ENCODE measurements at places on chromosomes 5 and 9. TPM values are rescaled to one million over a fixed set of nuclear protein-coding genes. Genes with fewer than 3 reads are reported as not detected.

GRCh38 chr5:145178641-145179523, 656.3 kb downstream of the PRELID2 start:
- DNase-seq: no peak

The GARIN3 gene
- polyA plus RNA-seq: not detected

GRCh38 chr5:470961-471749, 28.2 kb downstream of the EXOC3 start:
- DNase-seq: no peak

DNA sequence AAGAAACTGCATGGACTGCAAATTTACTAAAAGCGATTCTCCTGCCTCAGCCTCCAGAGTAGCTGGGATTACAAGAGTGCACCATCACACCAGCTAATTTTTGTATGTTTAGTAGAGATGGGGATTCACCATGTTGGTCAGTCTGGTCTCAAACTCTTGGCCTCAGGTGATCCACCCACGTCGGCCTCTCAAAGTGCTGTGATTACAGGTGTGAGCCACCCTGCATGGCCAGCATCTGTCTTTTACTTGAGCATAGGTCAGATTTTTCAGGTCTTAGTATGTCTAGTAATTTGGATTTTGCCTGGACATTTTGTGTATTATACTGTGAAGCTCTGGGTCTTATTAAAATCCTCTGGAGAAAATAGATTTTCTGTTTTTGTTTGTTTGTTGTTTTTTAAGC, 277.8 kb upstream of the VLDLR start:
- DNase-seq: no peak

The TAF9 gene
- 145 TPM for polyA plus RNA-seq

DNA sequence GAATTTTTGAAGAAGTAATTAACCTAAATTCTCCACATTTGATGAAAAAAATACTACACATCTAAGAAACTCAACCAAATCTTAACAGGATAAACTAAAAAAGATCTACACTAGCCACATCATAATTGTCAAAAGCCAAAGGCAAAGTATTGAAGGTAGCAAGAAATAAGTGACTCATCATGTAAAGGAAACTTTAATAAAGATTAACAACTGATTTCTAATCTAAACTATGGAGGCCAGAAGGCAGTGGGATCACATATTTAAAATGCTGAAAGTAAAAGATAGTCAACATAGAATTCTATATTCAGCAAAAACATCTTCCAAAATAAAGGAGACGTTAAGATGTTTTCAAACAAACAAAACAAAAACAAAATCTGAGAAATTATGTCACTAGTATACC, 2002.9 kb downstream of the MAT2B start:
- no peak for DNase-seq

DNA sequence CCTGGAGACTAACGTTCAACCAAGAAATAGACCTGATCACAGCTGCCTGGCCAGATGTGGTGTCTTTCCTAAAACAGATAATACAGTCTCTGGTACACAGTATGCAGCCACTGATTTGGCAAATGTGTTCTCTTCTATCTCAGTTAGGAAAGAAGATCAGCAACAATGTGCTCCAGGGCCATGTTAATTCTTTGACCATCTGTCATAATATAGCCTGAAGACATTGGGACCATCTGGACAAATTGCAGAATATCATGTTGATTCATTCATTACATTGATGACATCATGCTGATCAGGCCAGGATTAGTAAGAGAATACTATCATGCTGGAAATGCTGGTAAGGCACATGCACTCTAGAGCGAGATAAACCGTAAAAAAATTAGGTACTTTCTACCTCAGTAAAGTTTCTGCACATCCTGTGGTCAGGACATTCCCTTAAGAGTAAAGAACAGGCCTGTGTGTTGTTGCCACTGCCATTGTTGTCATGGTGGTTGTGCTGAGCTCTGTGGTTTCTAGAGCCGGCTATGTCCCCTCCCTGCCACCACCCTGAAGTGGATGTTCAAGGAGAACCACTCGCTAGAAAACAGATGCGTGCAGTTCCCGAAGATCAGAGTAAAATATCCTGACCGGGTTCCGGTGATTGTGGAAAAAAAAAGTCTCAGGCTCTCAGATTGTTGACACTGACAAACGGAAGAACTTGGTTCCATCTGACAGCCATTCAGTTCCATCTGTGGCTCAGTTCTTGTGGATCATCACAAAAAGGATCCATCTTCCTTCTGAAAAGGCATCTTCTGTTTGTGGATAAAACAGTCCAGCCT, 6.4 kb upstream of the JMY start:
- DNase-seq: peak; percentile 15

DNA sequence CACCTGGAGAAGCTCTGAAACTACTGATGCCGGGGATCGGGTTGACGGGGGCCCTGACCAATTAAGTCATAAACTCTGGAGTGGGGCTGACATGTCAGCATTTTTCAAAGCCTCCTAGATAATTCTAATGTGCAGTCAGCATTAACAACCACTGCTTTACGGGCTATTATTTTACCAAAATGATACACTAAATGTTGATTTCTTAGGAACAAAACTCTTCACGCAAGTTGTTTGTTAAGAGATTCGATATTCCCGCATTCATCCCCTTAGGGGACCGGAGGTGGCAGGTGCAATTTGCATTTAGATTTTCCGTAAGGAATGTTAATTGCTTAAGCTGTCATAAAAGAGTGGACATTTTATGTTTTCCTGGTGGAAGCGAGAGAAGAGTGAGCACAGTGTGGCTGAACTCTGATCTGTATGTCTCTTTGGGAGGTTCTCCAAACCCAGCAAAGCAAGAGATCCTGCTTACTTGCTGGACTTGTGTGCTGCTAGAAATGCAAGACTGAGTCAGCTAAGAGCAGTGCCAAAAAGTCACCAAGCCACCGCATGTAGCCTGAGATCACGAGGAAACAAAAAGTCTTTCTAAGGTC, 77.6 kb downstream of the UGCG start:
- no peak for DNase-seq

- DNase-seq: no peak
Measured at GRCh38 chr5:39580702-39581453, 156.1 kb upstream of the DAB2 start.

GRCh38 chr5:138229387-138229786, 16.3 kb upstream of the CDC23 start:
- DNase-seq: no peak

DNA sequence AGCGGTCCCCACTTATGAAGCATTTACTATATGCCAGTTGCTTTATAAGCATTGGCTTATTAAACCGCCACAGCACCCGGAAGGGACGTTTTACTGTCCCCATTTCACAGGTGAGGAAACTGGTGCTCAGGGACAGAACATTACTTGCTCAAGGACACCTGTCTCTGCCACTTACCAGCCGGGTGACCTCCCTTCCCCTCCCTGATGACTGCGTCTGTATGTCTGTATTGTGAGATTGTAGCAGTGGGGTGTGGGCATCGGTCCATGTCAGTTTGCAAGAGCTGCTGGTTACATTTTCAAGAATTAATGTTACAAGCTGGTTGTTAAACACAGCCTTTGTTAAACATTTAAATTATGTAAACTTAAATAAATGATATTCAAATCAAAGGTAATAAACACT, 77.6 kb upstream of the LMX1B start:
- no peak for DNase-seq

DNA sequence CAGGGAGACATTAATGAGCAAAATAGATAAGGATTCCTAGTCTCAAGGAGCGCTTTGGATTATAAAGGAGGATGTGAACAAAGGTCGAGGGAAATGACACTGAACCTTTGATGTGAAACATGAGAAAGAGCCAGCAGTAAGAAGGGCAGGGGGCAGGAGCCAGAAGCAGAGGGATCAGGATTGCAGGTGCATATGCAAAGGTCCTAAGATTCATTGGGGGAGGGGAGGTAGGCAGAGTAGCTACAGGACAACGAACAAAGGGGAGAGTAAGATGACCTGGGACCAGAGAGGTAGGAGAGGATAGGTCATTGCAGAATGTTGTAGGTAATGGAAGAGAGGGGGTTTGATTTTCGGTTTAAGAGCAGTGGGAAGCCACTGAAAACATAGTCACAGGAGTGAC, 129.2 kb upstream of the TRPM3 start:
- no peak for DNase-seq

- DNase-seq: no peak
Measured at GRCh38 chr5:17105744-17106418, 111.5 kb upstream of the BASP1 start.

The CDKN2B gene
- 0.21 TPM for polyA plus RNA-seq

- no peak for DNase-seq
Measured at GRCh38 chr9:34552606-34552981, 29.8 kb upstream of the ENHO start.

The C5orf58 gene
- 0.84 TPM for polyA plus RNA-seq

- DNase-seq: no peak
Measured at GRCh38 chr5:146718609-146719008, 159.9 kb downstream of the PPP2R2B start.

- no peak for DNase-seq
Measured at GRCh38 chr5:8102714-8103113, 233.8 kb downstream of the MTRR start.

DNA sequence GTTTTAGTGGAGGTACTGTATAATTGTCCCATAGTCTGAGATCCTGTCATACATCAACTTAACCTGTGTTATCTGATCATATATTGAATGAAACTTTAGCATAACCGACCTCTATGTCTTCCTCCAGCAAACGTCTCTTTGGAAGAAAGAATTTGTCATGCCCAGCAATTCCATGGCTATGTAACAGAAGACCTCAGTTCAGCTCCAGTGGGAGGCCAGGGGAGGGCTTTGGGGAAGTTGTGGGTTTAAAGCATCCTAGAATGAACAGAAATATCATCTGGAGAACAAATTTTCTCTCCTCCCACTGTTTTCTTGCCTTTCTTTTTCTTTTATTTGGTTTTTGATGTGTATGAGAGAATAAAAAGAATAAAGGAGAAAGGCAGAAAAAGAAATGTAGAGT, 164.5 kb downstream of the GAS1 start:
- DNase-seq: no peak

GRCh38 chr5:123811831-123812230, 299.9 kb downstream of the CSNK1G3 start:
- no peak for DNase-seq

Measured in CD4-positive, CD25-positive, alpha-beta regulatory T cell (primary cell).